ENCODE measurements at places on chromosomes 2 and 18.

- DNase-seq, result peak; percentile 18
These were observed at the start of gene UPP2 for GRCh38 chr2:158101384-158101926. Gene UPP2, plus strand, starts transcription at chr2:158101876. Its CDS starts 188 bp downstream, at chr2:158102064.

DNA sequence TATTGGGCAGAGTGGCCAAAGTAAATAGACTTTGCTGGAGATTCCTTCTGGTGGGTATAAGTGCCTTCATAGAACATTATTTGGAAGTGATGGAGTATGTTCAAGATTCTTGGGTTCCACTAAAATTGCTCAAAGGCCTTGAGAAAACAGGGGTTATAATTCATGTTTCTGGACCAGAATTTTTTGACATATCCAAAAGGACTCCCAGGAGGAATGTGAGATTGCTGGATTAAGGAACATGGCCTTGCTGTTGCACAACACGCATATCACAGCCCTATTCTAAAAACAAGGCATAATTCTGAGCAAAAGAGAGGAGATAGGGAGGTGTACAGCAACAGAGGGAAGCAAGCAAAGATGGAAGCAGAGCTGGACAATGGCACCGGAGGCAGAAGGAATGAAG lies 111.7 kb upstream of the TNP1 start:
- no peak for DNase-seq

GRCh38 chr18:57542812-57543427 lies 43.6 kb downstream of the FECH start:
- DNase-seq, result no peak

- no peak for DNase-seq
These were observed 4.1 kb upstream of the ITPRIPL1 start for GRCh38 chr2:96320728-96321622.

GRCh38 chr2:97950329-97951154 lies 45.2 kb downstream of the TMEM131 start:
- no peak for DNase-seq

- no peak for DNase-seq
These were observed 1.9 kb downstream of the CNGA3 start for GRCh38 chr2:98348066-98348561.
